ENCODE measurements at places on chromosomes 16 and 17. TPM values are rescaled to one million over a fixed set of nuclear protein-coding genes. Genes with fewer than 3 reads are reported as not detected.

DNA sequence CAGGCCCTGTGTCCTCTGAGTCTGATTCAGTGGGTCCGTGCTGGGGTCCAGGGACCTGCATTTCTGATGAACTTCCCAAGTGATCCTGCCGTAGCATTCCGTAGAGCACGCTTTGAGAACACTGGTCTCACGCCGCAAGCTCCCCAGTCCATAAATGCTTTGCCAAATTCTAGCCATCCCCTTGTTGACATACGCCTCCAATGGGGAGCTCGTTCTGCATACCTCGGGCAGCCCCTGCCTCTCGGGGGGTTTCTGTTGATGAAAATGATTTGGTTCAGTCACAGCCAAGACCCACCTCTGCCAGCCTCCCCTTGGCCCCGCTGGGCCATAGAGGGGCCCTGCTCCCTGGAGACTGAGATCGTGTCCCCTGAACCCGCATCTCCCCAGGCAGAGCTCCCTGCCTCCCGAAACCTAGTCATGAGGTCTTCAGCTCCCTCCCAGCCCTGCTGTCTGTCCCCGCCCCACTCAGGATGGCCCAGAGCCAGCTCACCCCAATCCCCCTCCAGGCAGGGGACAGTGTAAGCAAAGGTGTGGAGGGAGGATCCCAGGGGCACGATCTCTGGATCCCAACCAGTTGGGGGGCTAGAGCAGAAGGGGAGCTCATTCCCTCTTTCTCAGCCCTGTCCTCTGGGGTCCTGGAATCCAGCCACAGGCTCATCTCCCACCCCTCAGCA, 16.2 kb upstream of the SPNS2 start:
- no peak for DNase-seq

DNA sequence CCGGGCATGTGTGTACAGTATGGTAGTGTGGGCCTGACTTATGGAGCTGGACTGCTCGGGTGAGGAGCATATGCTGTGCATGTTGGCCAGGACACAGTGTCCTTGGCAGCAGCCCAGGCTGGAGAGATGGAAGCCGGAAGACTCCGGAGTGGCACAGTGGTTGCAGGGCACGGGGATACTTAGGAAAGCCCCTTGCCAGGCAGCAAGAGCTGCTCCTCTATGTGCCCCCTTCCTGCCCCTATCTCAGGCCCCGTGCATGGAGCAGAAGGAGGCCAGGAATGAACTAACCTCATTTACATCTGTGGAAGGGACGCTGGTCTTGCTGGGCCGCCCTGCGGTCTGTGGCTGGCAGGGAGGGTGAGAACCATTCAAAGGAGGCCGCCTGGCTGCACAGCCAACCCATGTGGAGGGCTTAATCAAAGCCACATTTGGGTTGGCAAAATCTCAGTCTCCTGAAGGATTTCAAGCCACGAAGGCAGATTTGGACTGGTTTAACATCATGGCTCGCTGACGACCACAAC, 32.2 kb upstream of the RCVRN start:
- peak; percentile 52 for DNase-seq

APOH gene
- polyA plus RNA-seq = not detected

SCNN1B gene
- polyA plus RNA-seq = not detected

Measured in cardiac muscle cell (in vitro differentiated cells and primary cell).